ENCODE measurements at places on chromosomes 2 and 18.

DNA sequence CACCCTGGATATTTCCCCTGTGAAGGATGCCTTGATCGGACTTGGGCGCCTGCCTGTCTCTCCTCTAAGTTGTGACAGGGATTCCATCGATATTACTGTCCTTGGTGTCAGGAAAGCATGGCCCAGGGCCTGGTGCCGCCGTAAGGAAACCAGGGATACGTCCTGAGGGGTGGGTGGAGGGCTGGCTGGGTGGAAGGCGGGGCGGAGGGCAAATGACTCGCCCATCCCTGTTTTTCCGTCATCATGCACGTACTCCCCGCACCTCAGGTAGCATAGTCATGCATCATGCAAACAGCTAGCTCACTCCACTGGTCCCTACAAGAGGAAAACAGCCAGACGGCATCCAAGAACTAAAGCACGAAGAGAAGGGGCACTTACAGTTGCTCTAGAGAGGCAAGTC is 57.1 kb downstream of the PXDN start:
- DNase-seq, result no peak

- DNase-seq, result no peak
Observed at GRCh38 chr2:80499095-80499494, 194.5 kb upstream of the LRRTM1 start.

DNA sequence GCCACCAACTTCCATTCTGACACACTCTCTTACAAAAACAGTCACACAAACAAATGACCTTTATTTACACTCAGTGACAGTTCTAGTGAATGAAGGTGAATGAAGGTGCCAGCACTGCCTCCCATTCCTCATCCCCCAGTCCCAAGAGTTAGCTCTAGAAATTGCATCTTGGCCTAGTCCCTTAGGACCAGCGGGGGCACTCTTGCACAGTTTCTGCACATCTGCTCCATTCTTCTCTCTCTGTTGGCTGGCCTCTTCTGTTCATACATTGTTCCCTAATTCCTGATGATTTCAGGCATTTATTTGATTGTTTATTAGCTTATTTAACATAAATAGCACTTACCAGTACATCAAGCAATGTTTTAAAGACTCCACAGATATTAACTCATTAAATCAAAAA is 30.9 kb downstream of the GAREM1 start:
- DNase-seq, result peak; percentile 51

GRCh38 chr2:223697316-223697891 is 95.2 kb upstream of the SCG2 start:
- no peak for DNase-seq

DNA sequence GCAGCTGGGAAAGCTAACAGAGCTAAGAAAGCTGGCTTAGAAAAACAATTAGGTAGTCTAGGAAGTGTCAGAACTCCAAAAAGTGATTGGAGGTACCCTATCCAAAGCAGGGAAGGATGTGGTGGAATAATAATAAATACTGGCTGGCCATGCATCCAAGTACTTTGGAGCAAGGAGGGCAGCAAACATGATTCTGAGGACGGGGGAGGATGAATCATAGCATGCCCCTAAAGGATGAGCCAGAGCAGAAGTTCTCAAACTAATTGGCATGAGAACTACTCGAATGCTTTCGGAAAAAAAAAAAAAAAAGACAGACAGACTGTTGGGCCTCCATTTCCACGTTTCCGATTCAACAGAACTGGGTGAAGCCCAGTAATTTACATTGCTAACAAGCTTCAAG is 2.4 kb downstream of the CWC22 start:
- DNase-seq, result no peak

GRCh38 chr2:144686518-144687215 is 166.7 kb upstream of the ZEB2 start:
- DNase-seq, result no peak

GRCh38 chr2:3535794-3536681 is 16.7 kb upstream of the ADI1 start:
- DNase-seq, result no peak

DNA sequence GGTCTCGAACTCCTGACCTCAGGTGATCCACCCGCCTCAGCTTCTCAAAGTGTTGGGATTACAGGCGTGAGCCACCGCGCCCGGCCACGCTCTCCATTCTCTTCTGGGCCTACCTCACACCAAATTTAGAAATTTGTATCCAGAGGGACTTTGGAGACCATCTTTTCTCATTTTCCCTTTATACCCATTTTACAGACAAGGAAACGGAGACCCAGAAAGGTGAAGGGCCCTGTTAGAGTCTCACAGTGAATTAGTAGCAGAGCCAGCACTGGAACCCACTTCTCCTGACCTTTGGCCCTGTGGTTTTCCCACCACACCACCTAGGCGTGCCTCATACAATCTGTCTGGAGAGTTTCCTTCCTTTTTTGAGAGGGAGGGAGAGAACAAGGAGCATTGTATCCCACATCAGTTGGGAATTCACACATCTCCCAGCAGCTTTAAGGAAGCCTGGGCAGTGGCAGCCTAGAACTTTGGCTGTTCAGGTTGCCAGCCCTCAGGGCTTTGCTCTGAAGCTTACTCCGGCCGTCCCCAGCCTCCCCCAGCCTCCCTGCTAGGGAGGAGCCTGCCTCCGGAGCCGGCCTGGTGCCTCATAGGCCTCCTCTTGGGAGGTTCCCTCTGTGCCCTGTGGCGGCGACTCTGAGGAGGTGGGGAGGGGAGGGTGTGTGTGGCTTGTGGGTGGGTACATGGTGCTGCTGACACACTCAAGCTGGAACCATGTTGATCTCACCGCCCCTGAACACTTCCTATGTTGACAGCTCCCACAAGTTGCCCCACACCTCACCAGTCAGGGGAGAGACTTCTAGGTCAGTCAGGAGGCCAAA is 13.8 kb downstream of the FOSL2 start:
- DNase-seq, result no peak

- peak; percentile 48 for DNase-seq
Observed at GRCh38 chr2:170530284-170530745, 184.8 kb upstream of the SP5 start.

DNA sequence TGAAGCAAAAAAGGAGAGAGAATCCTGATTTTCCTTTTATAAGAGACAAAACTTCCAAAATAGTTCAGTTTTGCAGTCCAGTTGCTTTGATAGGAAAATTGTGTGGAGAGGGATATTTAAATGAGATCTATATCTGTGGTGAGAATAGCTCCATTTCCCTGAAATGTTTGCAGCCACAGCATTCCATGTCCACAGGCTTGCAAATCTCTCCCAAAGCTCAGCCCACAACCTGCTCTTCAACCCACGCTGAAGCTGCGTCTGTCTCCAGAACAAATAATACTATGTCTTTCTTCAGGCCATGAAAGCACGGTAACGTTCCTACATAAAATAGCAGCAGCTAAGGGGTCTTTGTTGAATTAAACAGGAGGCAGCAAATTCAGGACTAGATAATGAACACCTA is 31.8 kb downstream of the TMEM17 start:
- no peak for DNase-seq

All from iPS-NIHi11 (cell line).